ENCODE measurements at places on chromosomes 3 and 15. TPM values are rescaled to one million over a fixed set of nuclear protein-coding genes. Genes with fewer than 3 reads are reported as not detected.

Gene FHIT
- total RNA-seq = not detected

Gene EFCC1
- total RNA-seq = not detected

Gene LMCD1
- total RNA-seq = 2.6 TPM

Gene IQGAP1
- total RNA-seq = 52.8 TPM

Gene CHRM5
- total RNA-seq = not detected

DNA sequence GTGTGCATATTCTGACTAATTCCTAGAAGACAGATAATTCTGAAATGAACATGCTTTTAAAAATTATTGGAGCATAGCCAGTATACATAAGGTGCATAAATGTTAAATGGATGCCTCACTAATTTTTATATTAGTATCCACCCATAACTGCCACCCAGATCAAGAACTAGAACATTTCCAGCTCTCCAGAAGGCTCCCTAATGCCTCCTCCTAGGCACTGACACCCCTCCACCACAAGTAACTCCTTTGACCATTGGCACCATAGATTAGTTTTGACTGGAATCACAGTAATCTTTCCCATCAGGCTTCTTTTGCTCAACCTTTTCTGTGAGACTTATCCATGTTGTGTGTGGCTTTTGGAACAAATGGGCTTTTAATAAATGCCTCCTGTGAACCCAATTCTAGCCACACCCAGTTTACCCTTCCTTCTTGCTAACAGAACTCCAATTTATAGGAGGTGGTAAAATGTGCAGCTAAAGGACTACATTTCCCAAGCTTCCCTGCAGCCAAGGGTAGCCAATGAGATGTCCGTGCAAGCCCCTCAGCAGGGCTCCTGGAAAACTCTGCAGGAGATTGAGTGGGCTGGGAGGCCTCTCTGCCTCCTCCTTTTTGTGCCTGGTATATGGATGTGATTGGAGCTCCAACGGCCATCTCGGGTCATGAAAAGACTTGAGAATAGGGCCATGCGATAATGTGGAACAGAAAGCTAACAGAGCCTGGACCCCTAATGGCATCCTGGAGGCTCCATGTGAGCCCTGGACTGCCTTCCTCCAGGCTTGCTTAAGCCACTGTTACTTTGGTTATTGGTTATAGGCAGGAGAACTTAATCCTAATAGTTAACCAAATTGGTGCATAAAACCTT, 322.6 kb upstream of the TLE3 start:
- DNase-seq = no peak

DNA sequence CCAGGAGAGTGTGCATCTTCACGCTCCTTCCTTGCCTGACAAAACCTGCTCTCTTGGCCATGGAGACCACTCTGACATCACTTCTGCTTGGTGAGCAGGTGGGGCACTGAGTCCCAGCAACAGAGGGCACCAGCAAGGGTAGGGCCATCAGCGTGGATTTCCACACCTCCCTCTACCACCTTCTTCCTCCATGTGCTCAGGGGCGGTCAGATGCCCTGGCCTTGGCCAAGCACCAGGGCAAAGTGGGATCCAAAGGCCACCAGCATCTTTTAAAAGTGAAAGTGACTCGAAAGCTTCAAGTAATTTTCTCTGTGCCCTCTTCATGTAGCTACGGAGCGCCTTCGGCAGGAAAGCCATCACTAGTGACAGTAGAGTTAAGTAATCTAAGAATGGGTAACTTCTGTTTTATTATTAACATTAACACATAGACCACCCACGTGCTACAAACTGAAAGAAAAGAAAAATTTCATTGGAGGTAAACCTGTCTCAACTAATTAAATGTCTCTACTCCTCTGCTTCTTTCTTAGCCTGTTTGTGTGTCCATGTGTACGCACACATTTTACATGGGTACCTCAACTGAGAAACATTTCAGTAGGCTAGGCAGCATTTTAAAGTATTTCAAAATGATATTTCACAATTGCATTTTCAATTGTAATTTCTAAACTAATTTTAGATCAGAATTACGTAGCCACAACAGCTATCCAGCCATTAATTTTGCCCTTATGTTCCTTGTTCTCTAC, 57.9 kb downstream of the CHSY1 start:
- DNase-seq = no peak

DNA sequence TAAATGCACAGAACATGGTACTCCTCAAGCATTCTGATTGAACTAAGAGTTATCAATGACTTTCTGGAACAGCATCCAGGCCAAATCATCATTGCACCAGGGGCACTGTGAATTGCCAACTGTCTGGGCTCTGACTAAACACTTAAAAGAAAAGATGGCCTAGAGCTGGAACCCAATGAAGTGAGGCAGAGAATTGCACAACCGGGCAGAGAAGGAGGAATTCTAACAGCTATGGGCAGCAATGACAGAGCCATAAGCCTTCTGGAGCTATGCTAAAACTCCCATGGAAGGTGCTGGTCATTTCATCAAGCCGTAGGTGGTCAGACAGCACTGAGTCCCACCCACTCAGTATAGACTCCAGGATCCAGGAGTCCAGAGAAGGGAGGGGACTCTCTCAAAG, 48.1 kb upstream of the OXTR start:
- DNase-seq = no peak

DNA sequence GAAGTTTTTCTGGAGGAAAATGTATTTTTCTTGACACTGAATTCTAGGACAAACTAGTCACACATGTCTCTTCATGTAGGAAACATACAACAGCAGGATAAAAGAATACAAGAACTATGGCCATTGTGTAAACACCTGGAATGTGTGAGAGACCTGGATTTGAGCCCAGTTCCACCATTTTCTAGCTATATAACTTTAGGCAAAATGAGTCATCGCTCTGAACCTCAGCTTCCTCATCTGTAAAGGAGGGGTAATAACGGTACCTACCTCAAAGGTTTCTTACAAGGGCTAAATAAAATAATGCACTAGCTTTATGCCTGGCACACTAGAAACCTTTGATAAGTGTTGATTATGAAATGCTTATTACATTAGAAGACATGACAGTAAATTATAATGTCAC, 57.8 kb downstream of the RIOX2 start:
- no peak for DNase-seq

- DNase-seq = peak; percentile 15
Observed at GRCh38 chr3:160130950-160131349, 94.3 kb upstream of the C3orf80 start.

DNA sequence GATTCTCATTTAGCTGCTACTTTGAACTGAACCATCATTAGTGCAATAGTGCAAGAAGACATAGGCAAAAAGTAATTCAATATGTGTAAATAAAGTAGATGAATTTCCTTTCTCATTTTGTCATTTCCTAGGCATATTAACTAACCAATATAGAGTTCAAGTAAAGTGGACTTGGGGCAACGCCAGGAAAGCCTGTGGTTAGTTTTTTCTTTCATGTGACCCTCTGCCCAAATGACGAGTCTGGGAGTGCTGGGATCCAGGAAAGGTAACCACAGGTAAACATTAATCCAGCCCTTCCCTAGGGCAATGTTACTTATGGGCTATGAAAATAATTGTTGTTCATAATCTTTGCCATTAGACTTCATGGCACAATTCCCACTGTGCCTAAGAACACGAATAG, 181.0 kb downstream of the VPS13C start:
- no peak for DNase-seq

DNA sequence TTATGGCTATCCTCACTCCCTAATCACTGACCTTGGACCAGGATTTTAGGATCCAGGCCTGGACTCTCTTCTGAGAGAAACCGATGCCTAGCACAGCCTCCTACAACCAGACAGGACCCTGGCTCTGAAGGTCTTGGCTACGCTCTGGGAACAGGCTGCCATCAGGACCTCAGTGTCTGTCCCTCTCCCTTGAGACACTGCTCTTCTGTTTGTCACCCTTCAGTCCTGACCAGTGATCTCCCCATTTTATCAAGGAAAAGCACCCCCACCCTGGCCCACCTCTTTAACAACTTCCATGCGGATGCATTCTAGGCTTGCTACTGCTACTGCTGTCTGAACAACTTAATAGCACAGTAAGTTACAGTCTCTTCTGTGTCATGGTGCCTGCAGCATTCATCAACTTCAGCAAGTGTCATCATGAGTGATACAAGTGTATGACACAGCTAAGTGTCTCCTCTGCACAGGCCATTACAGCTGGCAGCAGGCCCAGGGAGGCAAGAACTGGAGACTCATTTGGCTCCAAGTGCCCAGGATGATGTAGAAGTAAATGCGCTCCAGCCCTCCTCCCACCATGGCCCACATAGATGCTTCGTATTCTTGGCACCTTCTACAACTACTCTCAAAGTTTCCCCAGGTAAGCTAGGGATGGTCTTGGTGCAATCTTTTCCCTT, 302.4 kb downstream of the EPHB1 start:
- DNase-seq = no peak

- peak; percentile 79 for DNase-seq
Observed at GRCh38 chr15:57527382-57528091, 64.2 kb upstream of the MYZAP start.

GRCh38 chr3:179036226-179036625, 35.4 kb downstream of the ZMAT3 start:
- DNase-seq = no peak

DNA sequence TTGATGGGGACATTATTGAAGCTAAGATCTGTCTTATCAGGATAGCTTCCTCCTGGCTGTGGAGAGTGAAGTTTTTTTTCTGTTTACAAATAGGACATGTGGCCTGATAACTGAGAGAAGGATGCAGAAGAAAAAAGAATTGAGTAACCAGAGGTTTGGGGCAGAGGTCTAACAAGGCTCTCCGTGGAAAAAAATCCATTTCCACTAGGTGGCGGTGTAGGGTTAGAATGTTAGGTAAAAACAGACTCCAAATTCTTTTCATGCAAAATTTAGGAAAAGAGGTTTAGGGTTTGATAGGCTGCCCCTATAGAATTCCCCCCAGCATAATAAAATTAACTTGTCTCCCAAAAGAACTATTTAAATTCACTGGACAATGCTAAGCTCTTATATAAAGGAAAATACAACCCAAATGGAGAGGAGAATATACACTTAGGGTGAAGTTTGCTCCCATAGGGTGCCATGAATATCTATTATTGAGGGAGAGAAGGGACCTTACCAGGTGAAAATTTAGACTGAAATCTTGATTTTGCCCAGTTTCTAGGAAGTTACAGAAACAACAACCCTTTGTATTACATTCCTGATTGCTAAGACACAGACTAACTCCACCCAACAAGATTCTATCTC, 1560.4 kb downstream of the OTOL1 start:
- peak; percentile 11 for DNase-seq

GRCh38 chr15:39564972-39565665, 15.8 kb upstream of the THBS1 start:
- DNase-seq = no peak

DNA sequence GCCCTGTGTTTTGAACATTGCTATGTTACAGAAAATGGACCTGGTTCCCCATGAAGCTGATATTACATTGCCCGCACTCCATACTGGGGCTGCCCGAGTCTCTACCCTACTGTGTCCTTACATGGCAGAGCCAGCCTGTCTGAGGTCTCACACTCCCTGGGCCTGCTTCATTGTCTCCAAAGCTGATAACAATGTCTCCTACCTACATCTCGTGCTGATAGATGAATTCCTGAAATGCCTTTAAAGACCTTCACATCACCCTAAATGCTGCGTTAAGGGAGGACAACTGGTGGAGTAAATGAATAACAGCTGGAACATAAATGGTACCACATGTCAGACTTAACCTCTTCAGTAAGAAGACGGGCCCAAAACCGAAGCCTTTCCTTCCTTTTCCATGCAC, 62.9 kb upstream of the PTX3 start:
- DNase-seq = no peak

GRCh38 chr15:72852273-72852672, 68.7 kb upstream of the ADPGK start:
- DNase-seq = no peak

DNA sequence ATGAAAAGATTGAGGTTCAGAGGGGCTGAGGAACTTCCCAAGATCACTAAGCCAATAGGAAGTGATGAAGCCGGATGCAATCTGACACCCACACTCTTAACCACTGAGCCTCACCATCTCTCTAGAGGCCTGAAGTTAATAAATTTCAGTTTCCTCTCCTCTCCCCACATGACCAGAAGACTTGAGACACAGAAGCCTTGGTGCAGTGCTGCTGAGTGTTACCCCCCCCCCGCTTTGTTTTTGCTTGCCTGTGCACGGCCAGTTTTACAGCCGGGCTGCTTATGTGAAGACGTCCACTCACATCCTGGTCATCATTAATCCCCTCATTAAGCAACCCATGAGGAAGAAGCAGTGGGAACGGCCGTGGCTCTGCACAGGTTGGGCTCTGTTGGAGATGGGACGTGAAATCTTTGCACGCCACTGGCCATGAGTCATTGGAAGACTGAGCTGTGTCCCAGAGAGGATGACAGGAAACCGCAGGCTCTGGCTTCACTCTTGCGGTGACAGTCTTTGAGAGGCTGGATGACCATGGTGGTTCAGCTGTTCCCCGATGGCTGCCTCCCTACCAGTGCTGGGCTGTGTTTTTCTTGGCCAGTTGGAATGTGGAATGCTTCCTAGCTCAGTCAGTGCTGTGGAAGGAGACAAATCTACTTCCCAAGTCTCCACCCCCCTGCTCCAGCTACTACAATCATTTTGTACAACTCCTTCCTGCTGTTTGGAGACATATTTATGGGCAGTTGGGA, 232.6 kb upstream of the LRTM1 start:
- peak; percentile 97 for DNase-seq

- DNase-seq = no peak
Observed at GRCh38 chr3:58434511-58434910, 879 bp upstream of the PDHB start.

DNA sequence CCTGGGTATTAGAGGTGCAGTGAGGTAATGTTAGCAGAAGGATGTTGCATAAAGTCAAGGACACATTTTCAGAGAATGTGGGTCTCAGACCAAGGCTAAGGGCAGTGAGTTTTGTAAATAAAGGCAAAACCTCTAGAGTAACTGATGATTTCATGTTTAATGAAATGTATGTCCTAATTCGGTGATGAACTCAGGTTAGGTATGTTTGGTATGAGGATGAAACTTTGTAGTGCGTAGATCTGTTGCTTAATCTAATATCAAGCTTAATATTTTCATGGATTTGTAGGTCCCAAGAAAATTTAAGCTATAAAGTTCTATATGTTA, 3.6 kb downstream of the USP50 start:
- no peak for DNase-seq

Data from MG63 (cell line).